ENCODE measurements at places on chromosomes 3 and 15. TPM values are rescaled to one million over a fixed set of nuclear protein-coding genes. Genes with fewer than 3 reads are reported as not detected.

The MCF2L2 gene
- 1.5 TPM for total RNA-seq

The CASR gene
- not detected for total RNA-seq

The SLC25A36 gene
- total RNA-seq = 68.2 TPM

The MAGEL2 gene
- 13.1 TPM for total RNA-seq

The ARGFX gene
- not detected for total RNA-seq

DNA sequence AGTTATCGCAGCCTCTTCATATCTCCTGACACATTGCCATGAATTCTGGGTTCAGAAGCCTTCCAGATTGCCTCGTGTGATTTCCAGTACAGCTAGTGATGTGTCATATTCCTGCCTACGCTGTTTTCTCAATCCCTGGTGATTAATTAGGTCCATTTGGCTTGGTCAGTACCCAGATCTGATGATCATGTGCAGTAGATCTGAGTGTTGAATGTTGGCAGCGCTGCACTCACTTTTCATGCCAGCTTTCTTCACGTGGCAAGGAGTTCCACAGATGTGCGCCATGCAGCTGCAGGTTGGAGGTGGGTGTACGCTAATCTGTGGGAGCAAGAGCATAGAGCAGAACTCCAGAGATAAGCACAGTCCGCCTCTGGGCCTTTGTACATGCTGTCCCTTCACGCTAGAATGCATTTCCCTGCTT, 86.9 kb upstream of the COL6A5 start:
- no peak for DNase-seq

DNA sequence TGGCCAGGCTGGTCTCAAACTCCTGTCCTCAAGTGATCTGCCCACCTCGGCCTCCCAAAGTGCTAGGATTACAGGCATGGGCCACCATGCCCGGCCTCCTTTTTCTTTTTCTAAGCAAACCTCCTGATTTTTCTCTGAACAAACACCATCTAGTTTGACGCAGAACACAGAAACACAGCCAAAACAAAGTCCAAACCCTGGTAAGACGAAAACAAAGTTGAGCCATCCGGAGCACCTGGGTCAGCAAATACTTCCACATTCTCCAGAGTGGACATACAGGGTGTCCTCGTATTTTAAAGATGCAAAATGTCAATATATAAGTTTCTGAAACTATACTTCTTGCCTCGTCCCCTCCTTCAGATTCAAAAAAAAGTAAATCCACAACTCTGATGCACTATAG, 635.1 kb upstream of the ADAMTS9 start:
- DNase-seq = no peak

GRCh38 chr15:38216763-38217162, 35.9 kb upstream of the SPRED1 start:
- DNase-seq = no peak

- DNase-seq = no peak
These were observed 372.8 kb upstream of the CBLB start for GRCh38 chr3:106241593-106241992.

GRCh38 chr3:50419595-50420370, 60.5 kb upstream of the TMEM115 start:
- no peak for DNase-seq

DNA sequence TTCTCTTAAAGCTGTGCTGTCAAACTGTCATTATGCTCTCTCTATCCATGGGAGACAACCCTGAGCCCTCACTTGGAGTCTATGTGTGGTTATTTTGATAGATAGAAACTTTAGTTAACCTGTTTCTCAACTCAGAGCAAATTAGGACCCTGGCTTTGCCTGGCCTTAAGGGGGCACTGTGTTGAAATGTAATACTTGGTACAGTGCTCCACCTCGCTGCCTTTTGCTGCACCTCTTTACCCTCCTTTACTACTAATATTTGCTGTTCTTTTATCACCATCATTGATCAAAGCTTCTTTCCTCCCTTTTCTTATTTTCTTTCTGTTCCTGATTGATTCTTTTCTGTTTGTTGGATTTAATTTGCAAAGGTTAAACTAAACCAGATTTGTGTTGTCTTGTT, 34.3 kb downstream of the STT3B start:
- no peak for DNase-seq

DNA sequence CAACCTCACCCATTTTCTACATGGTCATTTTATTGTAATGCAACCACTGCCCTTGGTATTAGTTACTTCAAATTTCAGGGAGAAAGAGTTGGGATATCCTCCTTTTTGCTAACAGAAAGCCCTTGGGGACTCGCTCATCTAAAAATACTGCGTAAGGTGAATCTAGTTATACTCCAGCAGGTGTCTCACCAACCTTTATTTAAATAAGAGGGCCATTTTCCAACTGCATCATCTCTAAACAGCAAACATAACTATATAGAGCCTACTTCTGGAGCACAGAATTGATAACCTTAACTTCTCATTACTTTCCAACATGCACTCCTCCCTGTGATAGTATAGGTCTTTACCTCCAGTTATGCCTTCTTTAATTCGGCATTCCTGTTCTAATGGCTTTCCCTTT, 77.5 kb downstream of the TBL1XR1 start:
- DNase-seq = no peak

- DNase-seq = no peak
These were observed 51.5 kb downstream of the TJP1 start for GRCh38 chr15:29770796-29771195.

DNA sequence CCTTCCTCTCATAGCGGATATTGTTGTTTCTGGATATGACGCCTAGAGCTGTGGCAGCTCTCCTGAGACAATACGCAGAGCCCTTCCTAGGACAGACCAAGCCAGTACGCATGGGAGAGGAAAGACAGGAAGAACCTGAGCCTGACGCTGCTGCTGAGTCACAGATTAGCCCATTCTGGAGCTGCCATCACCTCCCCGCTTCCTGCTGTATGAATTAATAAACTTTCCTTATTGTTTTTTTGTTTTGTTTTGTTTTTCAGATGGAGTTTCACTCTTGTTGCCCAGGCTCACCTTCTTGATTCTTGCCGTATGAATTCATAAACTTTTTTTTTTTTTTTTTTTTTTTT, 67.0 kb downstream of the PPCDC start:
- DNase-seq = no peak

GRCh38 chr3:123439806-123440580, 8.9 kb downstream of the ADCY5 start:
- DNase-seq = no peak

DNA sequence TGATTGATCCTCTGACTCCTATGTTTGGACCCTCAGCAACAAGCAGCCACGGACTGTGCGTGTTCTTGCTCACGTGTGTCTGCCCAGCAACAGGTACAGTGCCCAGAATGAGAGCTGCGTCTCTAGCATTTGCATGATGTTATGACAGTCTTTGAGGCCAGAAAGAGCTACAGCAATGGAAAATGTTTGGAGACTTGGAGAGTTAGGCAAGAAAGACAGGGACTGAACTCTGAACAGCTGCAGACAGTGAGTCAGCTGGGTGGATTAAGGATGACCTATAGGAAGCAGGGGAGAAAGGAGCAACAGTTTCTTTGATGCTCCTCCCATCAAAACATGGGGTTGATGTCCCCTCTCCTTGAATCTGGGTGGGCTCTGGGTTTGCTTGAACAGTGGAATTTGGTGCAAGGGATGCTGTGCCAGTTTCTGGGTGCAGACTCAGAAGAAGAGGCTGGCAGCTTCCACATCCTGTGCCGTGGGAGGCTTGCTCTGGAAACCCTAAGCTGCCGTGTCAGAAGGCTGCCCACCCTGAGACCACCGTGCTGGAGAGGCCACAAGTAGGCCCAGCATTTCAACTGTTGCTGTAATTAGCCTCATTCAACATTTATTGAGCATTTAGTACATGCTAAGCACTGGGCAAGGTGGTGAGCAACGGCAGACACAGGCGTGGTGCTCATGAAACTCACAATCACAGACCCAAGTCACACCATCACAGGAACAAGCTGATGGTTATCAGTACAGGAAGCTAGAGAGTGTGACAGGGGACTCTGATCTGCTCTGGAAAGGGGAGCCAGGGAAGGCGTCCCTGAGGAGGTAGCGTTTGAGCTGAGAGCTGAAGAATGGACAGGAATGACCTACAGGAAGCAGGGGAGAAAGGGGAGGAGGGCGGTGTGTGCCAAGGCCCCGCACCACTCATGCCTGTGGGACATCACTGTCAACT, 21.7 kb downstream of the CCR9 start:
- DNase-seq = no peak

GRCh38 chr3:139607257-139608107, 67.9 kb upstream of the RBP1 start:
- no peak for DNase-seq

DNA sequence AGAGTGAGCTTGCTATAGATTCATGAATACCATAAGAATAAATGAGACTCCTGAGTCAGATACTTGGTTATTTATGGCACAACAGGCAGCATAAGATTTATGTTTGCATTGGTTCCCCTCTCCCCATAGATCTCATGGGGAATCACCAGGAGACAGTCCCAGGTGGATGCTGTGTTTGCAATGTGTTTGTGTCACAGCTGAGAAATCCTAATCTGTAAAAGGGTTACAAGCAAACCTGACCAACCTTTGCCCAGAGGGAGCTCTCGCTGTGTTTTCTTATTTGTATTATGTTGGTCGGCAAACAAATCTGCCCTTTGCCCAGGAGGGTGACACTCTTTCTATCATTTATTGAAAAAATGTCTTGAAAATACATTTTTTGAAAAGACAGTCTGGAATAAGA, 236.2 kb downstream of the ZPLD1 start:
- no peak for DNase-seq

GRCh38 chr15:84570164-84570735, 30.6 kb upstream of the ZSCAN2 start:
- peak; percentile 16 for DNase-seq

- DNase-seq = no peak
These were observed 177.9 kb downstream of the APBA2 start for GRCh38 chr15:29063646-29064045.

DNA sequence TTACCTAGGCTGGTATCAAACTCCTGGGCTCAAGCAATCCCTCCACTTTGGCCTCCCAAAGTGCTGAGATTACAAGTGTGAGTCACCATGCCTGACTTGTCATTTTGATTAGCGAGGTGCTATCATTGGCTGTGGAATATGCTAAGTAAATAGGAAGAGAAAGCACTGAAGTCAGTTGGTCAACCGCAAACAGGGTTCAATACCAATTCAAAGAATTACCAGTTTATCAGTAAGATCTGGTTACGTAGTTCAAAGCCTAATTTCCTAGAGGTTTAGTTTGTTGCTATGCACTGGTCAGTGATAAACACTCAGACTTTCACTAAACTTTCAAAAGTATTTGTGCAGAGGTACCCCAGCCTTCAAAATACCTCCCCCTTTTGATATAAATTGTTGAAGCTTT, 29.5 kb downstream of the GLB1 start:
- no peak for DNase-seq

Measured in neural crest cell (in vitro differentiated cells).